ENCODE measurements at places on chromosomes 11 and 22. TPM values are rescaled to one million over a fixed set of nuclear protein-coding genes. Genes with fewer than 3 reads are reported as not detected.

Gene FUT4
- 2.8 TPM for total RNA-seq

Gene FAM181B
- 0.07 TPM for total RNA-seq

Gene TYR
- total RNA-seq: not detected

Gene ARHGAP20
- total RNA-seq: not detected

Gene HEPN1
- not detected for total RNA-seq

Gene CHRNA10
- 1.7 TPM for total RNA-seq
